Stimulated activated CD8-positive, alpha-beta memory T cell treated with anti-CD3 and anti-CD28 coated beads, Interleukin-7, amount 100 ng/mL, for 24 hours (primary cell): ENCODE measurements at places on chromosomes 7 and 10.

DNA sequence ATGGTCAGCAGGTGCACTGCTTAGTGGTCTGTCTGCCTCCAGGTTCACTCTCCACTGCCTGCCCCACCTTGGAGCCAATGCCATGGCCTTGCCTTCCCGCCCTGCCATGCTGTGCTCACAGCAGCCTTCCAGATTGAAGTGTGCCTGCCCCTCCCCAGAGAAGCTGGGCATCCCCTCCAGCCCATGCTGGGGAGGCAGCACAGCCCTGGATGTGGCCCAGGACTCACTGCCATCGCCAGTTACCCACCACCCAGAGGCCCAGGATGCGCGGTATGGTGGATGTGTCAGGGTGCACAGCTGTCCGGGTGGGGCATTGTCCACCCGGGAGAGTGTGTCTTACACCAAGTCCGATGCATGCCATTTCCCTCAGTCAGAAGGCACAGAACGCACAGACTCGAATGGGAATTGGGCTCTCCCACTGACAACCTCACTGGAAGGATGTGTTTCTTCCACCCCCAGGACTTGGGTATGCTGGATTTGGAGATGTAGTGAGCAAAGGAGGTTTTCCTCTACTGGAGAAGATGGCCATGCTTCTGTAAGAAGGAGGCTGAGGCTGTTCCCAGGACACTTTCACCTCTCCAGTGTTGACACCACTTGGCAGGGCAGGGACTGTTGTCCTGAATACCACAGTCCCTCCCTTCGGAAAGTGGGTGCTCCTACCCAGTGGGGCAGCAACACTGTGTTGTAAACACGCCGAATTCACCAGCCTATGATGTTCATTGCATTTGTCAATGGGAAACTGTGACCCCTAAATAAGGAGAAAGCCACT, 122.0 kb downstream of the ADARB2 start:
- no peak for DNase-seq

- DNase-seq, result no peak
These were observed 28.8 kb downstream of the CALML3 start for GRCh38 chr10:5553400-5554170.

- no peak for DNase-seq
These were observed 76.2 kb downstream of the VIPR2 start for GRCh38 chr7:159068488-159068811.

GRCh38 chr10:128364631-128365030, 238.4 kb upstream of the MKI67 start:
- DNase-seq, result no peak

DNA sequence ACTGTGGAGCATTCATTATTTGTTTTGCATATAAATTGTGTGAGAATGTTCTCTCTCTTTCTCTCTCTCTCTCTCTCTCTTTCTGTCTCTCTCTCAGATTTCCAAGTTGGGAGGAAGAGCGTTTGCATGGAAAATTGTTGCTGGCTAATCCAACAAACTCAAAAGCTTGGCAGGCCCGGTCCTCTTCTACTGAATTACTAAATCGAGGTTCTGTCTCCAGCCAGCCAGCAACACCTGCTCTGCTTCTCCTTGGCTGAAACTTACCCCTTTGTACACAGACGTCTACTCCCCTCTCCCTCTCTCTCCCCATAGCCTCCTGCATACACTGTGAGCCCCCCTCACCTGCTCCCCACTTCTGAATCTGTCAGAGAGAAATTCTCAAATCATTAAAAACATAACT, 996.4 kb upstream of the AUTS2 start:
- no peak for DNase-seq

DNA sequence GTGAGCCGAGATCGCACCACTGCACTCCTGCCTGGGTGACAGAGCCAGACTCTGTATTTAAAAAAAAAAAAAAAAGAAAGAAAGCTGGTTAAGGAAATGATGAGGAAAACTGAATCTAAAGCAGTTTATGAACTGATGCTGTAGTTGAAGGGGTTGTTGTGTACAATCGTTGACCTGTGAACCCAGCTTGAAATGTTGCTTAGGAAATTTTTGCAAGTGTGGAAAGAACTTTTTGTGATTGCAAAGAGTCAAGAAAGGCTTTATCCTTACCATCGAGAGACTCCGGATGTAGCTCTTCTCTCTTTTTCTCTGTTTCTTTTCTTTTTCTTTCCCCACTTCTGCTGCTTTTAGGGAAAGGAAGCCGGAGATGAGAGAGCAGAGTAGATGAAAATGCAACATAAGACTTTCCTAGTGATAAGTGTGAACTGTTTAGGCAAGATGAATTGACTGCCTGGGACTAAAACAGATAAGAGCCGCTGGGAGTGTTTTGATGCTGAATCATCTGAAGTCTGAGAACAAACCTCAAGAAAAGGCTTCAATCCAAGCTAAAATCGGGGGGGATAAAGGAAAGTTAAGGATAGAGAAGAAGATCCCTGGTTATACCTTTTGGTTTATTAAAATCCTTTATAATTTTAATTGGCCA, 69.0 kb downstream of the TAF3 start:
- no peak for DNase-seq

DNA sequence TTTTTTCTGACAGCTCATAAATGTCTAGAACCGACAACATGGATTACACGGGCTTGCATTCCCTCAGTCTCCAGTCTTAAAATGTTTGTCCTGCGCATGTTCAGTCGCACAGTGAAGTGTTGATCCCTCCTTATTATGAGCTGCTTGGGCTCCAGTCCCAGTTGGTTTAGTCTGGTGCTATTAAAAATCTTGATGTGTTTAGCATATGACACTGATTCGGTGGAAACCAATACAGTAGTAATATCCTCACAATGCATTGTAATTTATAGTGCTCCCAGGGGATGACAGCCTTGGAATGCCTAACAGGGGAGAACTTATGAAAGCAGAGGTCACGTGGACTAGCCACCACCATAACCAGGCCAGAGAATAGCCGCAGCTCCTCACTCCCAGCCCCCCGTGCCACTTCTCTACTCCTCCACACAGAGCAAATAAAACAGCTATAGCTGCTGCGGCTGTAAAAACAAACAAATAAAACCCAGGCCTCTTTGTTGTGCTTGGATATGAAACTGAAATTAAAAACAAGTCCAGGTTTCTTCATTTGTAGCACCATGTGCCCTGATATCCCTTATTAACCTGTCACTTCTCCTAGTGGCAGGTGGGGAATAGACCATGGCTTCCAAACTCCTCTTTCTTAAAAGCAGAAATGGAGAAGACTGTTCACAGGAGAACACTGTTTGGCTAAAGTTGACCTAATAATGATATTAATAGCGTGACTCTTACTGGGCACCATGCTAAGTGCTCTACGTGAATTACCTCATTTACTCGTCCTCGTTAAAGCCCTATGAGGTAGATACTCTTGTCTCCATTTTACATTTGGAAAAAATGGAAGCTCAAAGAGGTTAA, 7.7 kb downstream of the DPCD start:
- DNase-seq, result no peak

DNA sequence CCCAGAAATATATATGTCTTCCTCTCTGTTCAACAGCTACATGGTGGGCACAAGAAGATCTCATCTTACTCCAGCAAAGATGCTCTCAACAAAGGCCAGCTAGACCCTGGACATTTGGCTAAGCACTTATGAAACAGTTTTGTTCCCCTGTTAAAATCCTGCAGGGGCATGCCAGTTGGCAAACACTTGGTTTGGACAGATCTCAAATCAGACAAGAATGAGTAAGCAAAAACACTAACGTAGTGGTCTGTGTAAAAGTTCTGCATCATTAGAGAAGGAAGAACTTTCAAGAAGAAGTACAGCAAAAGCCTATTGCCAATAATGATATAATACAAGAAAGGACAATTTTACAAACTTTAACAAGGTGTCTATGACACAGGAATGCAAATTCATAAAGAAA, 125.6 kb downstream of the CALN1 start:
- no peak for DNase-seq

GRCh38 chr10:59463909-59464308, 101.6 kb upstream of the FAM13C start:
- no peak for DNase-seq

DNA sequence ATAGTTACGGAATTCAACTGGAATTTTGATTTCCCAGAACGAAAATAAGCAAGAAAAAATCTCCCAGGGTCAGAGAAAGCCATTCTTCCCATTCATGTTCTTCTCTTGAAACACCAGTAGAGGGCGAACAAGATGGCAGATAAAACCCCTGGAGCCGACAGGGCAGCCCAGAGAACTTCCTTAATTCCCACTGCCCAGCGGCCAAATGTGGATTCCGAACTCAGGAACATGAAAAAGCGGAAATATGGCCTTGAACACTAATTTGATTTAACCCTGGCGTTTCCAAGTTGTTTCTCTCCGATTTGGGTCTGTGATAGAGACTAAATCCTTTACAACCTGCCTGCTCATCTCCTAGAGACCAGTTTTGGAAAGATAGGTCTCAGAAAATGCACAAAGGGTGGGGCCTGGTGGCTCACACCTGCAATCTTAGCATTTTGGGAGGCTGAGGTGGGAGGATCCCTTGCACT, 100.7 kb upstream of the WAC start:
- no peak for DNase-seq

GRCh38 chr7:30178748-30179436, 44.1 kb downstream of the MTURN start:
- no peak for DNase-seq

DNA sequence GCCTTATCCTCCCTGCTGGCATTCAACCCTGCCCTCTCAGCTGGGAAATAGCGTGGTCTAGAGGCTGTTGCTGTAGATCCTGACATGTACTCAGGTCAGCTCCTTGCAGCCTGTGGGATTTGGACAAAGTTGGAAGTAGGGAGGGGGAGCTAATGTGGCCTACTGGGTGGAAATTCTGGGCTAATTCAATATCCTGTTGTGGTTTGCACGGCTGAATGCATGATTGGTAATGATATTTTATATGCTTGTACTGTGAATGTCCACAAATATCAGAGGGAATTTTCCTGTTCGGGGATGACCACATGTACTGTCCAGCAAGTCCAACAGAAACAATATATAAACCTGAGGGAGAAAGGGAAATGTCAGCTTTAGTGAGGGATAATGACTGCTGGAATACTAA, 22.1 kb upstream of the NPVF start:
- DNase-seq, result no peak
